ENCODE measurements at places on chromosomes 16 and 17.

DNA sequence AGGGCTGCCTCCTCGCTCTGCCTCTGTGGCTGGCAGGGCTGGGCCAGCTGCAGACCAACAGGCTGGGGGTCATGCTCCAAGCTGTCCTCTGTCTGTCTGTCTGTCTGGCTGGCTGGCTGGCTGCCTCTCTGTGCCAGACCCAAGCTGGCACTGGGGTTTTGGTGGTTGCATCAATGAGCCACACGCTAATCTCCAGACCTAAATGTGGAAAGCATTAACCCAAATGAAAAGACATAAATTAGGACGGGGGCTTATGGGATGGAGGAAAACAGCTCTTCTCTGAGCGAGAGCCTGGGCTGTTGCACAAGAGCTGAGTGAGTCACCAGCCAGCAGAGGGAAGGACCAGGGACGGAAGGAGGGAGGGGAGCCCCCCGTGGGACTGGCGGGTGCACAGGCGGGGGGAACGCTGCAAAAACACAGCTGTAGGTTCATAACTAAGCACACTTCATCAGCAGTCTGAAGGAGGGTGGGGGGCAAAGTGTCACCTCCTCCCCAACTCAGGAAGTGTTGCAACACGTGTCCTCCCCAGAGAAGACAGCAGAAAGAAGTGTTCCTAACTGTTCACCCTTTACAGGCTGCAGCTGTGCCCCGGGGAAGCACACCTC, 83.4 kb downstream of the GAS7 start:
- DNase-seq: no peak

GRCh38 chr17:26963163-26963503, 330.8 kb upstream of the WSB1 start:
- no peak for DNase-seq

GRCh38 chr17:49880291-49881053, 32.6 kb upstream of the TAC4 start:
- DNase-seq: peak; percentile 88

DNA sequence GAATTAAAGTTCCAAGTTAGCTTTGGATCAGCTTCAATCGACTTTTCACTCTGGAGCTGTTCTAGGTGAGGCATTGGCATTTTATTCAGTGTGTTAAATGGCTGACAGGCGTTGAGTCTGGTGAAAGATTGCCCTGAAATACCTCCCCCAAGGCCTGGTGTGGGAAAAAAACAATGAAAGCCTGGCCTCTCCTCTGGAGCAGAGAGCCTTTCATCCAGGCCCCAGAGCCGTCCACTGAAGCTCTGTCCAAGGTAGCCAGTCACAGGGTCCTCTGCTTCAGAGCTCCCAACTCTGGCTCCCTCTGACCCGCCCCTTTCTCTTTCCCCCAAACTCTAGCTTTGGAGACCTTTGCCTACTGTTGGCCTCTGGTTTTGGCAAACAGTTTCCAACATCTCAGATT, 123.6 kb upstream of the CRHR1 start:
- DNase-seq: no peak

- peak; percentile 75 for DNase-seq
Measured at GRCh38 chr16:87723226-87723623, 42.6 kb downstream of the KLHDC4 start.

GRCh38 chr16:79816081-79816497, 215.6 kb upstream of the MAF start:
- no peak for DNase-seq

DNA sequence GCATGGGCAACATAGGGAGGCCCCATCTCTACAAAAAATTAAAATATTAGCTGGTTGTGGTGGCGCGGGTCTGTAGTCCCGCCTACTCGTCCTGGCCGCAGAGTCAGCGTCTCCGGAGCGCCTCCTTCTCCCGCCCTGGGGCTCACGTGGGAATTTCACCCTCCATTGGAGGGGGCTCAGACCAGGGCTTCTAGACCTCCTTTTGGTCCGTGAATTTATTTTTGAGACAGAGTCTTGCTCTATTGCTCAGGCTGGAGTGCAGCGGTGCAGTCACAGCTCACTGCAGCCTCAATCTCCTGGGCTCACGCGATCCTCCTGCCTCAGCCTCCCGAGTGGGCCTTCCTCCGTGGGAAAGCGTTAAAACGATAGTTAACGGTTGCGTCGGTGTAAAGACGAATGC, 394 bp upstream of the NME4 start:
- DNase-seq: peak; percentile 81

DNA sequence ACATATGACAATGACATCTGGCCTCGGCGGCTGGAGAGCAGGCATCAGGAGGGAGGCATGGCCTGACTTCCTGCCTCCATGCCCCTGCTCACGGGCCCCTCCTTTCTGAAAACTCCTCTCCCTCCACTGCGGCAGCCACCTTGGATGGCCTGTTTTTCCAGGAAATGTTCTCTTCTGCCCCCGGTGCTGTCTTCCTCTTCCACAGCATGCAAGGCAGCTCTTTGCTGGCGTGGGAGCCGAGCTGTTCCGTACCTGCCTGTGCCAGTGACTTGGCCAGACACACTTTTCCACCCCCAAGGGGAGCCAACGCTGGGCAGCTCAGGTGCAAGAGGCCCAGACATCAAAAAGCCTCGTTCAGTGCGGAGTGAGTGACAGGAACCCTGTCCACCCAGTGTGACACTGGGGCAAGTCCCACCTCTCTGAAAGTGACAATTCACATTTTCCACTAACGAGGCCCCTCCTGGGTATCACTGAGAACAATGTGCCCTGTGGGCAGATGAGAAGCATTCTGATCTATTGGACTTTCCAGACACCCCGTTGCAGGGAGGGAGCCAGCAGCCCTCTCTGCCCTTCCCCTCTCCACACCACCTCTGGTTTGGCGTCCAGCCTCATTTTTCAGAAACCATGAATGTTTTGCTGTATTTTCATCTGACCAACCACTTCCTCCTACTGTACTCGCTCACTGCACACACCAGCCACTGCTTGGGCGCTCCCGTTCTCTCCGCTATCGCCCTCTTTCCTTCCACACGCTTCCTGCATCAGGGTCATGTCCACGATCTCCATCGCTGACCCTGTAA, 31.2 kb downstream of the NSMCE1 start:
- peak; percentile 48 for DNase-seq

DNA sequence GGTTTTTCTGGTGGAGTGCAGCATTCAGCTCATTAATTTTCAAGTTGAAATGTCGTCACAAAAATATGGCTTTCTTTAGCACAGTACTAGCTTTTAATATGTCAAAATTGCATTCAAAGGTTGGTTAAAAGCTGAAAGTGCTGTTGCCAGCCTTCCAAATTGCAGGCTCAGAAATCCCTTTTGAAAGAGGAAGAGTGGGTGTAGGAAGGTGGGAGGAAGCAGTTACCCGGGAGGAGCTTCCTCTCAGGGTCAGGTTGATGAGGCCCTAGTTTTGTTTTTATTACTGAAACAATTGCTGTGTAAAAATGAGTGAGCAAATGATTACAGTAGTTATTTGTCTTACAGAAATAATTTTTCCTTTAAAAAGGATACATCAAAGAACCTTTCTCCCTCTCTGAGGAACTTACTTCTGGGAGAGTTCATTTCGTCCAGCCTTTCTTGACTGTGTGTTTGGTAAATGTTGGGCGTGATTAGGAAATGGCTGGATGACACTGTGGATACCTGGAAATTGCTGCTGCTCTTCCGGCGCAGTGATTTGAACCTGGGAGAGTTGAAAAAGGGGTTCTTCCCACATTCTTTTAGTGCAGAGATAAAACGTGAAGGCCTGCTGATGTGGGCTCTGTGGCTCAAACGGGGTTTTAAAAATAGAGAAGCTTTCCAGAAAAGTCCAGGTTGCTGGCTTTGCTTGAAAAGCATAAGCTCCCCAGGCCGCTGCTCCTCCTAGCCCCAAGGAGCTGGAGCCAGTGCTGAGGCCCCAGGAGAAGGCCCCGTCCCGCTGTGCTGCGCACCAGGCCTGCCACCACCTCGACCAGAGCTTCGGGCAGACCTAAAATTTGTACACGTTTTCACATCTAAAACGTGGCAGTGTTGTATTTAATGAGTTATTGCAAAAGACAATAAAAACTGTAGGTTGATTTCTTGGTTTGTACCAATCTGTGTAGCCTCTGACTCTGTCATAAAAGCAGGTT, 41.7 kb downstream of the SEC14L1 start:
- no peak for DNase-seq

DNA sequence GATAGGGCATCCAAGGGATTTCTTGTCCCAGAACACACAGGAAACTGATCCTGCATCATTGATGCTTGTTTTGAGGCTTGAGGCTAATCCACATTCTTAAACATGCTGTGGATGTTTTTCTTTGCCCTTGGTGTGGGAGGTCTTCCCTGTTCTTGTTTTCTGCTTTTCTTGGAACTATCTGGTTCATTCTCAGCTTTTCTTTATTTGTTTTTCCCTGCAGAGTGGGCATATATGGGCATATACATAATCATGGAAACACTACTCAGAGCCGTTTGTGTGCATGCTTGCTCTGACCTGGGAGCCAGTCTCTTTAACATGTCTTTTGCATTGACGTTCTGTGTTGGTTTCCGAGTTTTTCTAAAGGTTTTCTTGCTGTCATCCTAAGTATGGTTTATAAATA, 300.0 kb downstream of the SNX29 start:
- no peak for DNase-seq

- DNase-seq: no peak
Measured at GRCh38 chr17:45451131-45451530, 18.5 kb upstream of the ARHGAP27 start.

DNA sequence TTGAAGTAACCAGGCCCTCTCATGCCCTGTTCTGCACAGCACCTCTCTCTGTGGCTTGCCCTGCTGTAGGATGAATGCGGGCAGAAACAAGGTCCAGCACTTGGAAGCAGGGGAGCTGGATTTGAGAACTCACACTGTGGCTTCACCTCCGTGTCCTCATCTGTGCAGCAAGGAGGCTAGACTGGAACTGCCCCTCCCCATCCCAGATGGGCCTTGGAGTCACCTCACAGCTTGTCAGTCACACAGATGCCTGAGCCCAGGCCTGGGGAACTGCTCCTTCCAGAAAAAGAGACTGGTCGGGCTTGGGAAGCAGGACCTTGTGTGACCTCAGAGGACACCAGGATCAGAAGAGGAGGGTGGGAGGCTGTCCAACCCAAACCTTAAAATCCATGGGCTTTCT, 180.8 kb downstream of the CCT6B start:
- no peak for DNase-seq

DNA sequence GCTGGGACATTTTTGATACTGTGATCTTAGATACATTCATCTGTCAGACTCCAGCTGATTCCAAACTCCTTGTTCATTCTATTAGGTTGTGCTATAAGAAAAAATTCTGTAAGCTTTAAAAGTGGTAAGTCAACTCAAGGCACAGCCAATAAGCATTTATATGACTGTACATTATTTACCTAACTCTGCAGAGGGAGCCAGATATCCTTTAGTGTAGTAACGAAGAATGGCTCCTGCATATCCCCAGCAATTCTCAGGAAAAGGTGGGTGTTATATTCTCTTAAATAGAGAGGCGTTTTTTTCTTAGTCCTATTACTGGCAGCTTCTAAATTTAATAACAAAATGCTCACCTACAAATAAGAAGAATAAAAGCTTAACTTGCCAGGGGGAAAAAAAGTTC, 374.3 kb upstream of the GOT2 start:
- DNase-seq: no peak

DNA sequence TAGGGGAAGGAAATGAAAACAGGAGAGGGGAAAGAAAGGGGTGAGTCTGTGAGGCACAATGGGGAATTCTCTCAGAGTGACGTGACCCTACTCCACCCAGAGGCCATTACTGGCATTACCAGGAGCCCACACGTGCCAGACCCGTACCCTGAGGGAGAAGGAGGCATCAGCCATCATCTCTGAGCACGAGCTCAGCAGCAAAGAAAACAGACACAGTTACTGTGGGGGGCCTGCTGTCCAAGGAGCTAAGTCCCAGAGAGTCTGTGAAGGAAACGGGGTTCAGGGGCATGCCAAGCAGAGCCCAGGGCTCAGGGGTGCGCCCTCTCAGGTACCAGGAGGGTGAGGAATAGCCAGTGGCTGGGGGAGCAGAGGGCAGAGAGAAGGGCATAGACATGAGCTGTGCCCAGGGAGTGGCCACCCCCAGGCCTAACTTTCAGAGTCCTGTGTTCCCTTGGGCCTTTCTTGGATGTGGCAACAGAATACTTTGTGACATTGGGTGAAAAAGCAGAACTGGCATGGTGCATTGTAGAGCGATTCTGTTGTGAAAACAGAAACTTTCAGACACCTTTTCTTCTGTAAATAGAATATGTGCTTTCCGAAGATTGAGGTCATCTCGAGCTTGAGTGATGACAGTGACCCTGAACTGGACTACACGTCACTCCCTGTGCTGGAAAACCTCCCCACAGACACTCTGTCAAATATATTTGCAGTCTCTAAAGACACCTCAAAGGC, 11.3 kb downstream of the TAF1C start:
- peak; percentile 65 for DNase-seq

DNA sequence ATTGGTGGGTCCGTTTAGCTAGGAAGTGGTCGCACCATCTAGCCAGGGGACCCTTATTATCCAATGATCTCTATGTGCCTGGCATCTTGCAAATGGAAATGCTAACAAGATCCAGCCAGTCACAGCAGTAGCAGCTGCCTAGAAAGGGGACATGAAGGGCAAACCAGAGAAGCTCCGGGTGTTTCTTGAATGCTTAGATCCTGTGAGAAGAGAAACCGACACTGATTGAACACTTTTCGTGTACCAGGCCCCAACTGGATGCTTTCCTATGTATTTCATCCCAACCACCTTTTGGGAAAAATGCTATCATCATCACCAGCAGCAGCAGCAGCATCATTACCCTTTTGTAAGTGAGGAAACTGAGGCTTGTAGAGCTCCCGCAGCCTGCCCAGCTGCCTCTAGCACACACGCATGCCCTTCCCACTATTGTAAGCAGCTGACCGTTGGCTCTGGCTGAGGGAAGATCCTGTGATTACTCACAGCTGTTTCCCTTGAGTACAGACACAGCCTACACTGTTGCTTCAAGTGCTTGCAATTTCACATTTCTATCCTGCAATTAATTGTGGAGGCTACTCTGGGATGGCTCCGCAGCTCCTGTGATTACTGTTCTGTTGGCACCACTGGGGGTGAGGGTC, 180.7 kb upstream of the CACNG5 start:
- no peak for DNase-seq

DNA sequence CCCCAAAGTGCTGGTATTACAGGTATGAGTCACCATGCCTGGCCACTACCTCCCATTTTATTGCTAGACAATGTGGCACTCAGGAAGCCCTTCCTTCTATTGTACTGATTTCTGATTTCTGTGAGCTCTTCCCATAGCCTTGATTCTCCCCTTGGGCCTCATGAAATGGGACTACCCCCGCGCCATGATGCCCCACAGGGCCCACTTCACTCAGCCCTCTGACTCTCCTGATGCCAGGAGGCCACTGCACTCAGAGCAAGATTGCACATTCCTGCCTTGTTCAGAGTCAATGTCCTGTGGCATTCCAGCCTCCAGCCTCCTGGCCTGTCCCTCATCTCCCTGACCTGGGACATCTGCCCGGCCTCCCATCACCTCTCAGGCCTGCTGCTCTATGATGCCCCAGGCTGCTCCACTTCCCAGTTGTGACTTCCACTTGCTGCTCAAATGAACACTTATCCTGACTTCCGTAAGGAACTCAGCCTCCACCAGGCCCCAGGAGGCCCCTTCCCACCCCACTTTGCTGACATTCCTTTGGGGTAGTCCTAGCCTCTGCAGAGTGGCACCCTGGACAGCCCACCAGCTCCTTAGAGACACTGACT, 66.6 kb upstream of the KSR1 start:
- DNase-seq: no peak

Data from retina (tissue), 1 donor.